AG04449 (cell line): ENCODE measurements at places on chromosomes 1 and 21.

DNA sequence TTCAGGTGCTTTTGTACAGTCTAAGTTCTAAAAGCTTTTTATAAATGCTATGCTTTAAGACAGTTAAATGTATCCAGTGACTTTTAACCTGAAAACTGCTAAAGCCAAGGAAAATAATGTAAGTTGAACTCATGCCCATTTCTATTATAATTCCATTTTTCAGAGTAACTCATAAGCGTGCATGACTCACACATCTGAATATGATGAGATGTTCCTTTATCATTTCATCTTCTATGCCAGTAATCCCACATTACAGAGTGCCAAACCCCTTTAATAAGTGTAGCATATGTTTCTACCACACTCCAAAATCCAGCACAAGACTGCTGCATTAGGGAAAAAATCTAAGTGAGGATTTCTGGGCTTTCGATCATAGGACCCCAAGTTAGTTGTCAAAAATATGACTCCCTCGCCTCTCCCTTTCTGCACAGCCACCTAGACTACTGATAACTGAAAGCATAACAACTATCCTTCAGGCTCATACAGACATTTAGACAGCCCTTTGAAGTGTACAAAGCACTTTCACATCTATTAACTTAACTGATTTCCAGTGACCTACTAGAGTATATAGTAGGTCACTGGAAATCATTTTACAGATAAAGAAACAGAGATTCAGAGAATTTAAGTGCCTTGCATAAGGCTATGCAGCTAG, 45.3 kb downstream of the JAK1 start:
- no peak for DNase-seq

GRCh38 chr1:23964235-23964668, 4.6 kb downstream of the PNRC2 start:
- DNase-seq = no peak

- DNase-seq = peak; percentile 79
These were observed 49.3 kb upstream of the PSEN2 start for GRCh38 chr1:226820941-226821718.

GRCh38 chr1:69138172-69138571, 429.6 kb upstream of the LRRC7 start:
- no peak for DNase-seq
